Omental fat pad (tissue), 4 donors: ENCODE measurements at places on chromosomes 2 and 18. TPM values are rescaled to one million over a fixed set of nuclear protein-coding genes. Genes with fewer than 3 reads are reported as not detected.

The GLB1L gene
- 10.7 TPM for total RNA-seq

GRCh38 chr2:101731221-101732054, 33.9 kb downstream of the MAP4K4 start:
- no peak for DNase-seq

- no peak for DNase-seq
Measured at GRCh38 chr2:14363137-14363536, 269.4 kb upstream of the LRATD1 start.

DNA sequence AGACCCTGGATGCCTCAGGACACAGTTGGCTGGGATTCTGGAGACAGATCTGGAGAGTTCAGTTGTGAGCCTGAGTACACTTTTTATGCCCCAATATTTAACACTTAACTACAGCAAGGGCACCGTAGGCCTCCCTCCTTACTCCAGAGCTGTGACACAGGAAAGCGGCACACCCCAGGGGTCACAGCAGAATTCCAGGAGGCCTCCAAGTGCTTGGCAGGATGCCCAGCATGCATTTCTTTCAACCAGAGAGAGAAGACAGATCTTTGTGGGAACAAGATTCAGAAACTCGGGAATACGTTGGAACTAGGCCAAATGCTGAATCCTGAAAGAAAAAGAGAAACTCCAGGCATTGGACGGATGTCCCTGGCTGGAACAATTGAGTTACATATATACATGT, 199.2 kb upstream of the NT5C1B start:
- no peak for DNase-seq

GRCh38 chr2:1550076-1550475, 136.8 kb downstream of the TPO start:
- no peak for DNase-seq

DNA sequence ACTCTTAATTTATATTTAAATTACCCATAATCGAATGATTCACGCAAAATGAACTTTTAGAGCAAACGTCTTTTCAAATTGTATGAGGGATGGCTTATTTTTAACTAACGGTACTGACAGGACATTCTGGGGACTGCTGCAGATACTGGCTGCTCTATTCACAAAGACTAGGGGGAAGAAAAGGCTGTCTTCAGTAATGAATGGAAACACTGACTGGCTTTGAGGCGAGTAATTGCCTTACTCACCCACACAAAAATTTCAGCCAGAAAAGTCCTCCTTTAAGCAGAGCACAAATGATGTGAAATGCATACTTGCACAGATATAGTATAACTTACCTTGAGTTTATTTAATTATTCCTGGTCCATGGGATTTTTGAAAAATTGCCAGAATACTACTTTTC, 852.6 kb downstream of the DPP10 start:
- no peak for DNase-seq
